T follicular helper cell (primary cell): ENCODE measurements at places on chromosomes 2 and 18.
A peak's percentile ranks its signal among the peaks of the same experiment; 100 is the strongest.

DNA sequence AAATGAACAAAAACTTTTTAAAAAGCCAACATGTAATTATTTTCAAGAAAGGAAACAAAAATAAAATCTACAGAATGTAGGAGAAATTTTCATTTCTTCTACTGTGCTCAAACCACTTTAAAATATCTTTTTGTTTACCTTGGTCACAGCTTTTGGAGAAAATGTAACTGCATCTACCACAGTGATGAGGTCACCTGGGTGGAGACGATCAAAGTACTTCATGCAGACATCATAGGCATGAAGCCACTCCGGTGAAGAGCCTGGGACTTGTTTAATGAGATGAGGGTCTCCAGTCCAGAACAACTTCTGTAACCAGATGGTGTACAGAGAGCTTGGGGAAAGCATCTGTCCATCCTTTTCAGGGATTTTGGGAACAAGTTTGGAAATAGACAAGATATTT is 285.8 kb downstream of the NBAS start:
- DNase-seq, result no peak

DNA sequence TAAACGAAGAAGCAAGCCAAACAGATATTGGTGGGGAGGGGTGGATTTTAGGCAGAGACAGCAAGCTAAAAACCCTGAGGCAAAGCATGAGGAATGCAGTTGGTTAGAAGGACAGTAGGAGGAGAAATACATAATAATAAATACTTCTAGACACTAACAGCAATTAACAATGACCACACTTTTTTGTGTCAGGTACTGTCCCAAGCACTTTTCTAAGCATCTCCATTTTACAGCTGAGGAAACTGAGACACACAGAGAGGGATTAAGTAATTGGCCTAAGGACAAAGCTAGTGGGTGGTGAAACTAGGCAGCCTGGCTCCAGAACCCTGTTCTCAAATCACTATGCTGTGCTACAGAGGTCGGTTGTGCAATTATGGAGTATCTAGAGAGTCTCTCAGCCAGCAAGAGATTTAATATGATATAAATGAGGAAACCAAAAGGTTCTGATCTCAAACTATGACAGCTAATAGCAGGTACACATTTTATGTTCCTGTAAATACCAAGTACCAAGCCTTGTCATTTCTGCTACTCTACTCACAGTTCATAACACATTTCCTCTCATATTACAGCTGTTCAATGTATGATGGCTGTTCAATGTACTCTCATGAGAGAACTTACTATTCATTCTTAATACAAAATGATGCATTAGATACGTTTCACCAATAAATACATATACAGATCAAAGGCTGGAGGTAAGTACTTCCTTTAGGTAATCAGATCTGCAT is 5.3 kb downstream of the MAP4K3 start:
- DNase-seq, result no peak

- DNase-seq, result no peak
These were observed 83.2 kb downstream of the GYPC start for GRCh38 chr2:126739141-126739540.

DNA sequence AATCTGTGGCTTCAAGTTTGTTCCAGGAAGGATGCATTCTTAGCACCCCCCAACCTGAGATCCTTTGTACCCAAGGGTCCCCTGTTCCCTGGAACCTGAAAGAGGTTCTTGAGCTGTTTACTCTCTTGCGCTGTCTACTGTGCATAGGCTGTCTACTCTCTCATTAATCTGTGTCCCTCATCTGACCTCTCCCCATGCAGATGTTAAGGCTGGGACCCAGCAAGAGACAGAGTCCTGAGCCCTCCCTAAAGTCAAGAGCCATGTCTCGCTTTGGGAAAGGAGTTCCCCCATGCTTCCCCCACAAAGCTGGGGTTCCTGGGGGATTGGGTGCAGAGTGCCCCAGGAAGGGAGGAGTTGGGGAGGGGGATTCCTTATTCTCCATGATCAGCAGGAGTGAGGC is 312.9 kb downstream of the CYP26B1 start:
- no peak for DNase-seq

DNA sequence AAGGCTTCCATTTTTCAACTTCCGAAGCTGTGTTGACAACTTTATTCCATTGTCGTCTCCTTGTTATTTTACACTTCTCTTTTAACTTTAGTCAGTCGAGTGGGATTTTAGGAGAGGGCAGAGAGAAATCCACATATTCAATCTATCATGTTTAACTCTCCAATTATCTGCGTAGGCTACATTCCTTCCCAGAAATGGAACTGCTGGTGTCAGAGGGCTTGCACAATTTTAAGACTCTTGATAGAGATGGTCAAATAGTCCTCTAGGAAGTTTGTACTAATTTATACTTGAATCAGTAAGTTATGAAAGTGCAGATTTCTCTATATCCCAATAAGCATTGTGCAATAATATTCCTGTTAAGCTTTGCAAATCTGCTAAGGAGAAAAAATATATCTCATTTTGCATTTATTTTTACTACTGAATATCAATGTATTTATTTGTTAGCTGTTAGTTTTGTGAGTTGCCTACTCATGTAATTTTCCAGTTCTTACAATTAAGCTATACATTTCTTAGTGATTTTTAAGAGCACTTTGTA is 95.6 kb downstream of the CYP26B1 start:
- no peak for DNase-seq

DNA sequence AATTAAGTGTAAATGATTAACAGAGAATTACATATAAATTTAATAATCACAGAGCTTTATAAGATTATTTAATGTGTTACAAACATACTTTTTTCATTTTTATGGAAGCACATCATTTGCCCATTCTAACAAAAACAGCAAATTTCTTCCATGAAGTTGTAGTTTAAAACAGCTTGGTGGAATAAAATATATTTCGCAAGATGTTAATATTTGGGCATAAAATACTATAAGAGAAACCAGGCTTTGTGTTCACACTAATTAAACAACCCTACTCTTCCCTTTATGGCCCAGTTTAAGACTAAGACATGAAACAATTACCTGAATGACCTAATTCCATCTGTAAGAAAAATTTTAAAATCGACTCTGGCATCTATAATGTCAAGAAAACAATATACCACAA is 69.4 kb downstream of the LNPK start:
- no peak for DNase-seq

- no peak for DNase-seq
These were observed 41.7 kb downstream of the RAB3GAP1 start for GRCh38 chr2:135093670-135094330.

- DNase-seq, result no peak
These were observed 116.5 kb downstream of the NCK2 start for GRCh38 chr2:105861200-105861599.

DNA sequence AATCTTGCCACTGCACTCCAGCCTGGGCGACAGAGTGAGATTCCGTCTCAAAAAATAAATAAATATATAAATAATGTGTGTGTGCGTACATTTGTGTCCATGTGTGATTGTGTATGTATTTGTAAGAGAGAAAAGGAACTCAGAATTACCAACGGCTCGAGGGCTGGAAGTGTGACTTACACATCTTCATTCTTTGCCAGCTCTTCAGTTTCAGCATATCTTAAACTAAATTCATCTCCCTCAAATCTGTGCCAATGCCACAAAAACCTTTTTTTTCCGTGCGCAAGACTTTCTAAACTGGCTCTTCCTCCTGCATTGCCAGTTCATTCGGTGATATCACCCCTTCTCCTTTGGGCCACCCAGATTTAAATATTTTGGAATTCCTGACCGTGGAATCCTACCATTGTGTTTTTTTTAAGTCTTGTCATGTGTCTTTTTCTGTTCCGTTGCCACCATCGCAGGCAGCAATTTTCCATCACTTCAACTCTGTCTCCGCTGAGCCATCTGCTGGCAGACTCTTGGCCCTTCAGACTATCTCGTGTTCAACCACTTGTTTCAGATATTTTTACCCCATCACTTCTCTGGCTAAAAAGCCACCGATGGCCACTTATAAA is 77.0 kb upstream of the ZNF532 start:
- no peak for DNase-seq

GRCh38 chr2:215681799-215682596 is 246.1 kb upstream of the FN1 start:
- DNase-seq, result no peak

DNA sequence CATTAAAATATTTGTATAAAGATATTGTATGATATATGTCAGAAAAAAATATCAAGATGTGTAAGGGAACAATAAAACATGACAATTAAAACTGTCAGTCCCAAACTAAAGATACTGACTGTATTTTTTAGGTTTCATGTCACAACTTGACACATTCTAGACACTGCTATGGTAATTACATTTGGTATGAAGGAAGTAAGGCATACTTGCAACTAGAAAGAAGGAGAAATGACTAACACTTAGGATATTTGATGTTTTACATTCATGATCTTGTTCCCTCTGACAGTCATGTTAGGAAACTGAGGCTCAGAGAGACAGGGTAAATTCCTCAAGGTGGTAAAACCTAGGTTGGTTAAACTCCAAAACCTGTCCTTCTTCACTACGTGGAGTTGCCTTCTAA is 68.3 kb downstream of the TMEFF2 start:
- no peak for DNase-seq

- DNase-seq, result no peak
These were observed 10.5 kb downstream of the PLB1 start for GRCh38 chr2:28506112-28506910.

GRCh38 chr2:239882331-239882732 is 142.8 kb downstream of the NDUFA10 start:
- peak; percentile 36 for DNase-seq

GRCh38 chr18:41798879-41799278 is 156.2 kb upstream of the PIK3C3 start:
- DNase-seq, result no peak

GRCh38 chr2:54208364-54209240 is 47.4 kb downstream of the TSPYL6 start:
- DNase-seq, result no peak

GRCh38 chr18:24982831-24983230 is 369.1 kb downstream of the ZNF521 start:
- DNase-seq, result no peak

- no peak for DNase-seq
These were observed 115.5 kb upstream of the SP3 start for GRCh38 chr2:174080672-174081121.

DNA sequence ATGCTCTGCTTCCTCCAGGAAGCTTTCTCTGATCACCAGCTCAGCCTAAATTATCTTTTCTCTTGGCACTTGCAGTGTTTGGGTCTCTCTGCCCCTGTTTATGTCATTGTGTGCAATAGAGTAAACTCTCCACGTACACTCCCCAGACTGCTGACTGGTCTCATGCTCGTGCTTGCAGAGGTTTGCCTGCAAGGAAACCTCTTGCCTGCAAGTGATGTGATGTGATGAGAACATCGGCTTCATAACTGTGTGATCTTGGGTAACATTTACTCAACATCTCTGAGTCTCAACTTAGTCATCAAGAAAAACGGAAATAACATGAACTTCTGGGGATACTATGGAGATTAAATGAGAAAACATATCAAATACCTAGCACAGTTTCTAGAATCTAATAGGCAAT is 92.3 kb downstream of the BIN1 start:
- DNase-seq, result no peak

GRCh38 chr2:8399731-8400130 is 282.1 kb upstream of the ID2 start:
- DNase-seq, result no peak

GRCh38 chr2:173648816-173649215 is 294.1 kb downstream of the CDCA7 start:
- no peak for DNase-seq

GRCh38 chr2:118264232-118264990 is 176.1 kb downstream of the INSIG2 start:
- DNase-seq, result no peak

- DNase-seq, result no peak
These were observed 10.9 kb downstream of the NHEJ1 start for GRCh38 chr2:219149667-219150066.

DNA sequence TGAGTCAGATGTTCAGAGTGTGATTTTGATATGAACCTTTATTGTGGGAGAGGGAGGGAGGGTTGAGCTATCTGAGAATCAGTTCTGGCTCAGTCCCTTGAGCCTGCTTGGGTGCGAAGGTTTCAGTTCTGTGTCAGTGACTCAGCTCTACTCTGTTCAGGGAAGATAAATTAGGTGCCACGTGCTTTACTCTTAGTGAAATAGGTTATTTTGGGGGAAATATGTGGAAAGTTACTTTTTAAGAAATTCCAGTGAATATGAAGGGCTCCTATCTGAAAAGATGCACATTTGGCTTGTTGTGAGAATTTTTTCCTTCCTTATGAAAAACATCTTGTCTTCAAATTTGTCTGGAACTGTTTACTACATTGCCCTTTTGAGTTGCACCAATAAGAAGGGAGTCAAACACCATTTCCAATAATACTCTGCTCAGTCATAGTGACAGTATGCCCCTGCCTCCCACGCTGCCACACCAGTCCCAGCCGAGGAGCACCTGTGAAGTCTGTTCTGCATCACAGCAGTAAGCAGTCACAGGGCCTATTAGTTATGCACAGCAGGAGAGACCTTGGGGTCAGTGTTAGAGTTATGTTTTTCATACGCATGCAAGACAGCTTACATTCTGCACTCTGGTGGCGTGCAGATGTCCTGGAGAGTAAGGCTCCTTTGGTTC is 32.8 kb upstream of the DNAH7 start:
- DNase-seq, result no peak

GRCh38 chr2:190197143-190197720 is 122.4 kb downstream of the HIBCH start:
- DNase-seq, result no peak

- no peak for DNase-seq
These were observed 423.4 kb downstream of the RND3 start for GRCh38 chr2:150063931-150064548.

DNA sequence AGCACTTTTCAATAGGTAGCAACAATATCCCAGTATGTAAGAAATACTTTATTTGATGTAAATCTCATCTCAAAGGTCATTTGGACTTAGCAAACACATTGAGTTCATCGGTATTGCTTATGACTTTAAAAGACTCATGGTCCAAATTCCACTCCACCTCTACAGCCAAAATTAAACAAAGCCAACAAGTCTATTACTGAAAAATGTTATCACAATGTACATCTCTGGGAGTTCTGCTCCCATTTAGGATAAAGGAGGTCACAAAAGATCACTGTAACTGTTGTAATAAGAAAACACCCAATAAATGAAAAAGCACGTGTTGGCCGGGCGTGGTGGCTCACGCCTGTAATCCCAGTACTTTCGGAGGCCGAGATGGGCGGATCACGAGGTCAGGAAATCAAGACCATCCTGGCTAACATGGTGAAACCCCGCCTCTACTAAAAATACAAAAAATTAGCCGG is 50.0 kb downstream of the ESCO1 start:
- no peak for DNase-seq

- no peak for DNase-seq
These were observed 2.0 kb downstream of the MAP3K20 start for GRCh38 chr2:173077506-173078177.

- no peak for DNase-seq
These were observed 475.4 kb downstream of the PARD3B start for GRCh38 chr2:205020673-205021072.

GRCh38 chr2:96895746-96896651 is 26.1 kb upstream of the SEMA4C start:
- no peak for DNase-seq

- DNase-seq, result no peak
These were observed 144.2 kb upstream of the OTOS start for GRCh38 chr2:240284503-240285259.

GRCh38 chr18:48544116-48544515 is 5.3 kb downstream of the CTIF start:
- no peak for DNase-seq
